ENCODE measurements at places on chromosomes 6 and 20.

DNA sequence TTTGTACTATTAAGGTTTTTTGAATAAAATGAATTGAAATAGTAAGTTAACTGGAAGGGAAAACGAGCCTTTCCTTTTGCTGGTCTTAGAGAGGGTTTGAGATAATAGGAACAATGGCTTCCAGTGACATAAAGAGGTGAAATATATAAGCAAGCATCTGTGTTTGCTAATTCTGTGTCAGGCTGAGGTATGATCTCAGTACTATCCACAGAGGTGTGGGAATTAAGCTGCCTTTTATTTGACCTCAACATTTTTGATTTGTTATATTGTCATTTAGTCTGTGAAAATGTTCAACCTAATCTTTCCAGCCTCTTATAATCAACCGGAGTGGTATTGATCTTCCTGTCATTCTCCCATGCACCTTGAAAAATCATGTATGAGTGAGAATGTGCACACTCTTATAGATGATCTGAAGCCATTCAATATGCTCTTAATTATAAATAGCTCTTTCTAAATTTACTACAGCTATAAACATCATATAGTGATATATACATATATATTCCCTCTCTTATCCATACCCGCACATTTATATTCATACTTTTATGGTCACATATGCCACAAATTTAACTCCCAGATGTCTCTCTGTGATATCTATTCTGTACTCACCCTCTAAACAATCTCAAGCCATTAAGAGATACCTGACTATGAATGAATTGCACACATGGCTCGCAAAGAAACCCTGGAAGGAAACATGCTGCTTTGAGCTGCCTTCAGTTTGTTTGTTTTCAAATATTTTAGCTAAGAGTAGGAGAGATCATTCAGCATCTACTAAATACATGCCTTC lies 754.7 kb upstream of the NRSN1 start:
- H3K27me3 ChIP-seq = no peaks in the 10 kb centered on the region
- no peaks in the 10 kb centered on the region for H3K36me3 ChIP-seq
- no peak overlapping the region for H3K27ac ChIP-seq
- H3K4me3 ChIP-seq = no peak overlapping the region
- no peak for DNase-seq

DNA sequence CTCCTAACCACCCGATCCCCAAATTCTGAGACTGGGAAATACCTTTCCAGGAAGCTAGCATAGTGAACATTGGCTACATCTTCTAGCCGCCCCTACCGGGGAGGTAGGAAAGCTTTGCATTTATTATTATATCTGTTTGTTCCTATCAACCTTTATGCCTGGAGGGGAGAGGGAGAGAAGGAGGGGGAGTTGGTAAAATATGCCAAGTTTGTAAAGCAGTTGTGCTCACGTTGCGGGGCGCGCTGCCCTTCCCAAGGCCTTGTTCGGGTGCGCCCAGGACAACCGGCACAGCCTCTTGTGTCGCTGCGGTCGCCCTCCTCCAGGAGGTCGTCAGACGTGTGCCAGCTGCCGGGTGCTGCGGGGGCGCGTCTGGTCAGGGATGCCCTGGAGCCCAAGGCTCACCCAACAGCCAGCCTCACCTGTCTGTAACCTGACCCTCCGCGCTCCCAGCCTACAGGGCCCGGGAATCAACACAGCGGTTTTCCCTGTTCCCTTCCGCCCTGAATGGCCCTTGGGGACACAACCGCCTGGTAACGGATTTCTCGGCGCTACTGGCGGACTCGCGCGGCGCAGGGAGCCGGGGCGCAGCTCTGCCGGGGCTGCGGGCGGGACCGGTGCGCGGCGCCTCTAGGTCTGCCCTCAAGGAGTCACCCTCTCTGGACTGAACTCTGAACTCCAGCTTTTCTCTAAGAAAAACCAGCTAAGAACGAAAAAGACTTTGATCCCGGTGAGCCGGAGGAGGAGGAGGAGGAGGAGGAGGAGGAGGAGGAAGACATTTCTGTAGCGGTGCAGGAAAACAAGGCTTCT lies 1.1 kb upstream of the OVOL2 start:
- DNase-seq = no peak
- no peak overlapping the region for H3K27ac ChIP-seq
- H3K36me3 ChIP-seq = no peaks in the 10 kb centered on the region
- H3K4me3 ChIP-seq = peak overlapping the region; percentile 53
- peaks cover 56% of the 10 kb centered on the region for H3K27me3 ChIP-seq
- H3K4me1 ChIP-seq = peaks cover 5% of the 10 kb centered on the region

DNA sequence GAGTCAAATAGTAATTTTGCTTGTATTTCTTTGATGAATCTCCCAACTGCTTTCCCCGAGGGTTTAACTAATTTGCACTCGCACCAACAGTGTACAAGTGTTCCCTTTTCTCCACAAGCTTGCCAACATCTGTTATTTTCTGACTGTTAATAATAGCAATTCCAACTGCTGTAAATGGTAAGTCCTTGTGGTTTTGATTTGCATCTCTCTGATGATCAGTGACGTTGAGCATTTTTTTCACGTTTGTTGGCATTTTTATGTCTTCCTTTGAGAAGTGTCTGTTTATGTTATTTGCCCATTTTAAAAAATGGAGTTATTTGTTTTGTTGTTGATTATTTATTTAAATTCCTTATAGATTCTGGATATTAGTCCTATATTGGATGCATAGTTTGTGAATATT lies 399.8 kb upstream of the MAN1A1 start:
- no peaks in the 10 kb centered on the region for H3K36me3 ChIP-seq
- peaks cover 46% of the 10 kb centered on the region for H3K27me3 ChIP-seq
- no peaks in the 10 kb centered on the region for H3K4me1 ChIP-seq
- no peak for DNase-seq

GRCh38 chr20:5393218-5393870 lies 76.6 kb upstream of the PROKR2 start:
- no peak for DNase-seq
- H3K4me3 ChIP-seq = no peak overlapping the region
- no peaks in the 10 kb centered on the region for H3K36me3 ChIP-seq
- H3K4me1 ChIP-seq = no peaks in the 10 kb centered on the region
- H3K27me3 ChIP-seq = peaks cover 67% of the 10 kb centered on the region

DNA sequence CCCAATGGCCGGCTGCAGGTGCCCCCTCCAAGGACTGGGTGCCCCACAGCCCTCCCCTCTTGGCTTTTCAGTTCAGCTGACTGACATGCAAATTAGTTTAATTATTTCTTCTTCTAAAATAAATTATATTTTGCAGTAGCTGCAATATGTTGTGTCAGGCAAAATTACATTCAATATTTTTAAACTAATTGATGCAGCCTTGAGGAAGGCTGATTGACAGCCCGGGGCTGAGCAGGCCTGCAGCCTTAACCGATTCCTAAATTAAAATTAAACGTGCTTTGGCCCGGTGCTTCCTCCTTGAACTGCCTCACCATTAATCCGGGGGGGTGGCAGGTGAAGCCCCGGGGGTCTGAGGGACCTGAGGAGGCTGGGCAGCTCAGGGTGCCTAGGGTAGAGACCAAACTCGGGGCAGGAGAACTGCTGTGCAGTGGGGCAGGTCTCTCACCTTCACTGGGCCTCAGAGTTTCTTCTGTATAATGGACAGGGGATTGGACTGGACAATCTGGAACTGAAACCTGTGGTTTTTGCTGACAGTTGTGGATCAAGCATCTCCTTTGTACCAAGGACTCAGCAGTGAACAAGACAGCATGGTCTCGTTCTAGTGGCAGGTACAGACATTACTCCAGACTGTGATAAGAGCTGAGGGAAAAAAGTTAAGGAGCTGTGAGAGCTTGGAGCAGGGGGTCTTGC lies 72.5 kb downstream of the CD40 start:
- no peaks in the 10 kb centered on the region for H3K4me1 ChIP-seq
- H3K36me3 ChIP-seq = peaks cover 3% of the 10 kb centered on the region
- H3K4me3 ChIP-seq = no peak overlapping the region
- no peak overlapping the region for H3K27ac ChIP-seq
- DNase-seq = no peak

- peaks cover 61% of the 10 kb centered on the region for H3K36me3 ChIP-seq
- no peak overlapping the region for H3K27ac ChIP-seq
- H3K4me1 ChIP-seq = no peaks in the 10 kb centered on the region
- H3K27me3 ChIP-seq = no peaks in the 10 kb centered on the region
Observed at GRCh38 chr6:149593408-149593807, 27.2 kb downstream of the GINM1 start.

DNA sequence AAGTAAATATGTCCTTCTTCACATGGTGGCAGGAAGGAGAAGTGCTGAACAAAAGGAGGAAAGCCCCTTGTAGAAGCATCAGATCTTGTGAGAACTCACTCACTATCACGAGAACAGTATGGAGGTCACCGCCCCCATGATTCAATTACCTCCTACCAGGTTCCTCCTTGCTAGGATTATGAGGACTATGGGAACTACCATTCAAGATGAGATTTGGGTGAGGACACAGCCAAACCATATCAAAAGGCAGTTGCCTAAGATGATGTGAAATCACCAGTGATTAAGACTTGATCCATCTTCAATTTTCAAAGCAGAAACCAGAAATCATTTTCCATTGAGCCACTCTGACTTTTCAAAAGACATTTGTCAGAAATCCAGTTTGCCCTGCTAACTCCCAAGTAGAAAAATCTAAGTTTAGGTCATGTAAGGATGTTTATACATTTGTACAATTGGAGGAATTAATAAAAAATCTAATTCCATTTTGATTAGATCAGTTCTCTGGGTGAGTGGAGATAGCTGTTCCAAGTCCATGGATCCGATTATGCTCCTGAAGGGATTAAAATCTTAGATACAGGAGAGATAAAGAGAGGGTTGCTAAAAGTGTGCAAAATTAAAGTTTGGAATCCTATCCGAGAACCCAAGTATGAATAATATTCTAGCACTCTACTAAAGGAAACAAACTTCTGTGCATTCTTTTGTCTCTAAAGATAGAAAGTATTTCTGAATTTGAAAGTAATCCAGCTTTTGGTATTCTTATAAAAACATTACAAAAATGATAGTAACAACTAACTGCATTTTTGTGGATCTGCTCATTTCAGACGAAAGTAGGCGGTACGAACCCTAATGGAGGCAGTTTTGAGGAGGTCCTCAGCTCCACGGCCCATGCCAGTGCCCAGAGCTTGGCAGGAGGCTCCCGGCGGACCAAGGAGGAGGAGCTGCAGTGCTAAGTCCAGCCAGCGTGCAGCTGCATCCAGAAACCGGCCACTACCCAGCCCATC lies 39.5 kb downstream of the HDDC2 start:
- H3K4me3 ChIP-seq = no peak overlapping the region
- H3K27me3 ChIP-seq = no peaks in the 10 kb centered on the region
- DNase-seq = no peak
- no peaks in the 10 kb centered on the region for H3K36me3 ChIP-seq
- H3K27ac ChIP-seq = peak overlapping the region; percentile 44

All from effector memory CD8-positive, alpha-beta T cell (primary cell).